Sigmoid colon (tissue), 7 donors: ENCODE measurements at places on chromosomes 2 and 18. TPM values are rescaled to one million over a fixed set of nuclear protein-coding genes. Genes with fewer than 3 reads are reported as not detected.

TXNL4A gene
- polyA plus RNA-seq: 85.3 TPM

LRP1B gene
- not detected for polyA plus RNA-seq

FEV gene
- polyA plus RNA-seq: not detected

GRCh38 chr2:236341721-236342120, 77.5 kb upstream of the ASB18 start:
- no peak for DNase-seq

DNA sequence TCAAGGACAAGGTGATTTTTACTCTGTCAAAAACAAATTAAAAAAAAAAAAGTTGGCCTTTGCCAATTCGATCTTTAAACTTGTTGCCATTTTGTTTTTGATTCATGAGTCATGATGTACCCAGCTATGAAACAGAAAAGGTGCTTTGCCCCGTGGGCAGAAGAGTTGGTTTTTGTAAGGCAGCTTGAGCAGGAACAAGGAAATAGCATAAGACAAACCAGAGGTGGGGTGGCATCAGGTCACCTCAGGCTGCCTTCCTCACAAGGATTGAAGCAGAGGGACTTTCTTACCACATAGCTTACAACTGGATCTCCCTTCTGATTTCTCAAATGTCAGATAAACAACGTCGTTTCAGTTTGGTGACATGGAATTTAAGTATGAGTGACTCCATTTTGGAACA, 123.8 kb downstream of the ARL4C start:
- DNase-seq: no peak

DNA sequence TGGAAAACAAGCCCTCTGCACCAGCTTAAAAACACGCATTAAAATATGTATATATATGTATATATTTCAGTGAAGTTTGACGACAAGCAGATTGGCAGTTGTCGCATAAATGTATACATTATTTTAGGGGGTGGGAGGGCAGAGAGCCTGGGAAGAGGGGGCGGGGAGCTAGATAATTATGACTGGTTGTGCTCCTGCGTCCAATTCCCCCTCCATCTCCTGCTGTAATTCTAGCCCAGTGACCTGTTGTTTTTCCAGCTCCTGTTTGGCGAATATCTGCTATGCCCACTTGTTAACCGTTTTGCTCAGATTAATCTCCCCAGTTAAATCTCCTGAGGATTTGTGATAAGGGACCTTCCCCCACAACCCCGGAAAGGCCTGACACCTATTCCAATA, 656 bp downstream of the UNC80 start:
- DNase-seq: no peak

DNA sequence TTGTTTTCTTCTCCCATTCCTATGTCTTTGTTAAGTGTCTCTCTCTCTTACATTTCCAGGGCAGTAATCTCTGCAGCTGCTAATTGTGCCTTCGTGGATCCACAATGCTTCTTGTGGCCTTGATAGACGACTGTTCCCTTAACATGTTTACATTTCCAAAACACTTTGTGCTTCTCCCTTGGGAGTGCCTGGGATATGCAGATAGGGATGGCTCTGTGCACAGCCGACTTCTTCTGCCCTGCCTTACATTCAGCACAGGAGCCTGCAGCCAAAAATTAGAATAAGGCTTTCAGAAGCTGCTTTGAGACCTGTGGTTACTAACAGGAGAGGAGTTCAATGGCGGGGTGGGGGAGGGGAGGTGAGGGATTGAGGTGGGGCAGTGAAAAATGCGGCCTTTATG, 328.9 kb downstream of the TDRD15 start:
- DNase-seq: no peak

DNA sequence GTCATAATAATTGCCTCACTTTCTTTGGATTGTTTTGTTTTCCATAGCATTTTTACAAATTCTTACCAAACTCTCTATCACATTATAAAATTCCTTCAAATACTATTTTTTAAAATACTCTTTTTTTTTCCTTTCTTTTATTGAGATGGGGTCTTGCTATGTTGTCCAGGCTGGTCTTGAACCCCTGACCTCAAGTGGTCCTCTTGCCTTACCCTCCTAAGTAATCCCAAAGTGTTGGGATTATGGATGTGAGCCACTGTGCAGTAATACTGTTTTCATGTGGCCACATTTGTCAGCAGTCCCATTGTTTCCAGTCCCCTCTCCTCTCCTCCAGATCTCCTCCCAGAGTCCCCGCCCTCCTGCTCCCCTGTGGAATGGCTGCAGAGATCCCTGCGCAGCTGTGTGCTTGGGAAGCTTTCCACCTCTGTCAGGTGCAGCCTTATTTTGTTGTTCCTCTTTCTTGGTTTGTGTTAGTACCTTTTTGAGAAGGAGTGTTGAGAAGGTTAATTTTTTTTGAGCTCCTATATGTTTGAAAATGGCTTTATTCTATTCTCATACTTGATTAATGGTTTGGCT, 227.3 kb downstream of the LOXHD1 start:
- DNase-seq: no peak

- no peak for DNase-seq
Observed at GRCh38 chr2:162688403-162688802, 150.2 kb downstream of the KCNH7 start.

GRCh38 chr18:56166914-56167313, 471.5 kb downstream of the TXNL1 start:
- DNase-seq: no peak

- DNase-seq: no peak
Observed at GRCh38 chr2:135149251-135149650, 97.2 kb downstream of the RAB3GAP1 start.

GRCh38 chr2:158837645-158838044, 42.5 kb downstream of the DAPL1 start:
- no peak for DNase-seq

GRCh38 chr2:237101118-237101979, 15.7 kb downstream of the COPS8 start:
- DNase-seq: no peak

GRCh38 chr2:13584020-13584419, 867.3 kb downstream of the TRIB2 start:
- DNase-seq: no peak

DNA sequence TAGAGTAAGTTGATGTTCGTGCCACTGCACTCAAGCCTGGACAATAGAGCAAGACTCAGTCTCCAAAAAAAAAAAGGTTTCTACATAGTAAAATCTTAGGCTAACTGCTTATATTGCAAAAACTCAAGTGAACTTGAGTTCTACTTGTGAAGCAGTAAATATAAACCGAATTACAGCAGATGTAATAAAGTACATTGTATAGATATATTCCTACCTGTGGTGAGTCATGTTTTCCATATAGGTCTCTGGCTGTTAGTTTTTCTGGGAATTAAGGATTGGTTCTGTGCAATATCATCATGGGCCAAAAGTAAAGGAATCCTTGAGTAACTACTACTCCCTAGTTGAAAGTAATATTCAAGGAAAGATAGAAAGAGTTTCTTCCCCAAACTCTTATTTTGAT, 159.9 kb downstream of the DYM start:
- no peak for DNase-seq

- no peak for DNase-seq
Observed at GRCh38 chr2:197311421-197312033, 947 bp upstream of the ANKRD44 start.
